Stimulated activated CD4-positive, alpha-beta T cell treated with anti-CD3 and anti-CD28 coated beads, Interleukin-2, amount 100 ng/mL, for 24 hours (primary cell): ENCODE measurements at places on chromosomes 7 and 10.

DNA sequence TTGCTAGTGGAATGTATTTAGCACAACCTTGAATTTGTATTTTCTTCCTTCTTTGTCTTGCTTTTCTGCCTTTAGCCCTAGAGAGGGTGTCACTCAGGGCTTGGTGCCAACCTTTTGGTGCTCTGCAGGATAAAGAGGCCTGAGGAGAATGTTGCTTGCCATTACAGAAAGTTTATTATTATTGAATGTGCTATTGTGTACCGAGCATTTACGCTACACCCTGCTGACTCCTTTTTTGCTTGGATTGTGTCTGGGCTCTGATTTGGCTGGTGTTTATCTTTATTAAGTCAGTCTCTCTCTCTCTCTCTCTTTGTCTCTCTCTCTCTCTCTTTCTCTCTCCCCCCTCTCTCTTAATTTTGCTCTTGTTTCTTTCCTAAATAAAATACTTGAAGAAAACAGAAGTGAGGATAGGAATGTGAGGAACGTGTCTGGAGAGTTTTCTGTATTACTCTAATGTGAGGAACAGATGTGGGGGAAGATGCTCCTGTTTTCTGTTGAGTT, 284.4 kb upstream of the PHYHIPL start:
- no peak for DNase-seq

DNA sequence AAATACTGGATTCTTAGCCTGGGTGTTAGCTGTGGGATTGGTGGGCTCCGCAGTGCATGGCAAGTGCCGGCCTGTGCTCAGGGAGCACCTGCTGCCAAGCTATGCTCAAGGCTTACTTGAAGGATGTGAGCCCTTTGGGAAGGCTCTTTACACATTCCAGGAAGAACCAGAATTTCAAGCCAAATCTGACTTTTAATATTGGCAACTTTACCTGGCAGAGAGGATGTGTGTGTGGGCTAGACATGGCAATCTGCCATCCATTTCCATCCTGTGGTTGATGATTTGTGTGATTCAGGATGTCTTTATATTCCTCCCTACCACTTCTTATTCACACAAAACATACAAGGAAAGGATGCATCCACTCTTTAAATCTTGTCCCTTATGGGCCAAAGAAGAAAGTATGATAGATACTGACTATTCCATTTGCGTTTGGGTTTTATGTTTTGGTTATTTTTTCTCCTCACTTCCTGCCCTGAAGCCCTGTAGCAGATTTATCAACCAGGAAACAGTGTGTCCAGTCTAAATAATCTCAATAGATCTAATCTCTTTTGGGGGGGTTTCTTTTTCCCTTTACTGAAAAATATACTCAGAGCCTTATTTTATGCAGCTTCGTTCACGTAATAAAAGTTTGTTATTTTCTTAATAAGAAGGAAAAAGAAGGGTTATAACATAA, 247.1 kb downstream of the COBL start:
- DNase-seq = no peak

DNA sequence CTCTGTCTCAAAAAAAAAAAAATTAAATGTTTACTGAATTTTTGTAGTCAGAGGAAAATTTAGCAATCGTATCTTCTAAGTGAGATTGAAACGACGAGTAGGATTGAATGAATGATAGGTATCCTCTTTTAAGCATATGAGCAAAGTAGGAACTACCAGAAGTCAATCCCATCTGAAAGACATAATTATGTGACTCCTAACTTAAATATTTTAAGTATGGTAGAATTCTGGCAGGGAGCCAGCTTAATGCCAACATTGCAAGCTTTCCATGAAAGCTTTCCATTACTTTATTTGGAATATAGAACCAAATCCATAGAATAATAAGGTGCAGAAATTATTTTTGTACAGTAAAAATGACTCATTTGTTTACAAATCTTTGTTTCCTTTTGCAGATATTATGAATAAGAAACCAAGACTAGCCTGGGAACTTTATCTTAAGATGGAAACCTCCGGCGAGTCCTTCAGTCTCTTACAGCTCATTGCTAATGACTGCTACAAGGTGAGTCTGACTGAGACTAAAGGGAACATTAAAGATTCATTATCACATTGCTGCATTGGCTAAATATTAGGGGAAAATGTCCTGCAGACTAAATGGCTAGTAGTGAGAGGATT, 50.2 kb upstream of the UBN2 start:
- no peak for DNase-seq

DNA sequence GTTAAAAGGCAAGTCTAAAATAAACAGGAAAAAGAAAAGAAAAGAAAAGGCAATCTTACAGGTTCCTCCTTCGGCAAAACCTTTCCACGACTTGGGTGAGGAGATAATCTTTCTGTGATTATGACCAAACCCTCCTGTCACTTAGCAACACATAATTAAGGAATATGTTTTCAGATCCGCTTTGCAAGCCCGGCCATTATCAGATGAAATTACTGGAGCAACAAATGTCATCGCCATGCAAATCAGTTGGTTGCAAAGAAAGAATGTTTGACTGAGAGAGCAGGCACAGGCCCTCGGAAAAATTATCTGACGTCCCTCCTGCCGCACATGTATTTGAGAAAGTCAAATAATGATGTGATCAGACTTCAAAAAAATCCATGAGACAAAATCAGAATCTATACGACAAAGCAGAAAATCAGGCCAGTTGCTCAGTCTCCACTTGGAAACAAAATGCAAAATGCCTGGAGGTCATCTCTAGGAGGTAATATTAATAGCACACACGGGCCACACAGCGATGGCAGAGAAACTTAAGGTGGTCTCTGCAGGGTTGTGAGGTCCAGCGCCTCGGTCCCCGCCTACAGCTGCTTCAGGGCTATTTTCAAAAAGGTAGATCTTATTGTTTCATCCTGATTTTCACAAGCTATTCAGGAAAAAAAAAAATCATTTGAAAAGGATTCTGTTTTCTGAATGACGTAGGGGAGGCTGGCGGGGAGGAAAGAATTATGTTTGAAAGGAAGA, 82.7 kb downstream of the ZRANB1 start:
- DNase-seq = no peak
